Epithelial cell of prostate (primary cell): ENCODE measurements at places on chromosomes 5 and 9.
A peak's percentile ranks its signal among the peaks of the same experiment; 100 is the strongest.

DNA sequence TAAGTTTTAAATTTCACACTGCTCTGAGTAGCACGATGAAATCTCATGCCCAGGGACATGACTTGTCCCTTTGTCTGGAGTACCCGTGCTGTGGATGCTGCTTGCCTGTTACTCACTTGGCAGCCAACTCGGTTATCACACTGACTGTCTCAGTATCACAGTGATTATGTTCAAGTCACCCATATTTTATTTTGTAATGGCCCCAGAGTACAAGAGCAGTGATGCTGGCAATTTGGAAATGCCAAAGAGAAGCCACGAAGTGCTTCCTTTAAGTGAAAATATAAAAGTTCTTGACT lies 22.8 kb upstream of the SCGB3A2 start:
- DNase-seq: no peak

GRCh38 chr5:151569132-151570046 lies 21.7 kb downstream of the FAT2 start:
- DNase-seq: peak; percentile 88

DNA sequence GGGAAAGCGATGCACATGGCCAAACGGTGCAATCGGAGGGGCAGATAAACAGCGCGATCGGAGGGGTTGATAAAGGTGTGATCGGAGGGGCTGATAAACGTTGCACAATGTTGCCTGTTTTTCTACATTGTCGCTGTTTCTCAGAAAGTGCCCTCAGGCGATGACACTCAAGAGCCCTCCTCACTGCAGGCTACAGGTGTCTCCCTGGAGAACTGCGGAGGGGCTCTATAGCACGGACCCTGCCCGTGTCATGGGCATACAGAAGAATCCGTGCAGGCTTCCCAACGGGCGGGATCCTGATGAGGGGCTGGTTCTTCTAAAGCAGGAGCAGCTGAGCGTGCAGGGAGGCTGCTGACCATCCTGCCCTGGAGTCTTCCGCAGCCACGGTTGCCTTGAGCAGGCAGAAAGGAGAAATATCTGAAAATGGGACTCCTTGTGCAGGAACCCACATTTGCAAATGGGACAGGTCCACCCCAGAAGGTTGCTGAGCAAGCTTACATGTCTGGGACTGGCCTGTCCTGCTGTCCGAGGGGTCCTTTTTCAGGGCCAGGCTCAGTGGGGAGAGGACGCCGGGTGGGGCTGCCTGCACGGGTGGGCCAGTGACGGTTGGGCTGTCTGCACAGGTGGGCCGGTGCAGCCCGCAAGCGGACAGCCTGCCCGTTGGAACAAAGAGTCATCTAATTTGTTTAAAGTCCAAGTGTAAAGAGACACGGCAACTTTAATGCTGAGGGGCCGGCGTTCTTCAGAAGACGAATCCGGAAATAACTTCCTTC lies 25.1 kb upstream of the LPCAT1 start:
- no peak for DNase-seq

- DNase-seq: no peak
These were observed 36.4 kb downstream of the MTX3 start for GRCh38 chr5:79954620-79955019.

DNA sequence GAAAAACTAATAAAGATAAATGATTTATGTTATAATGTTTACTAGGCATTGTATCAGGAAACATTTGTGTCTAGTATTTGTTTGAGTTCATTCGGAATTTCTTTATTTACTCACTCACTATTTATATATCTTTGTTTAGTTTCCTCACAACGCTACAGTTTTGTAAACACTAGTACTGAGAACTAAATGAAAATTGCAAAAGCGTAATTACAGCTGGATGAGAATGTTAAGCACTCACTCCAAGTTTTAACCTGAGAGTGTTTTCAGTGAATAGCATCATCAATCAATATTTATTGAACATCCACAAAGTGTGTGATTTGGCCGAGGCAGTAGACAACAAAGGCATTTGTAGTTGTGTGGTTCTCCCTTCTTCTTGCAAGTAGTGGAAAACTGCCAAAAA lies 969.6 kb upstream of the DMAC1 start:
- no peak for DNase-seq

GRCh38 chr9:92100237-92100911 lies 14.8 kb downstream of the SPTLC1 start:
- peak; percentile 34 for DNase-seq

DNA sequence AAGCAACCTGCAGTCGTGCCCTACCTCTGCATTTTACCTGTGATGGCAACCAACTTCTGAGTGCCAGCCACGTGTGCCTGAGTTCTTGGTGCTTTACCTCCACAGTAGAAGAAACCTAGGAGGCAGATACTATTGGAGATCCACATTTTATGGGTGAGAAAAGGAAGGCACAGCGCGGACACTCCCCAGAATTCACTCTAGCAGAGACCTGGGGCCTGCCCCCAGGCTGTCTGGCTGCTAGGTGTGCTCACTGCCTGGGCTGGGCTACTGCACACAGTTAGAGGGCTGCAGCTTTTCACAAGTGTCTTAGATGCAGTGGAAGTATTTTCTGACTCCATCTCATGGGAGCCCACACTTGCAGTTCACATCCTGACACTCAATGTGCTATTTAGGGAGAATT lies 598.8 kb upstream of the ADAMTS16 start:
- no peak for DNase-seq

- no peak for DNase-seq
These were observed 9.9 kb upstream of the PLEKHG4B start for GRCh38 chr5:82097-82496.

DNA sequence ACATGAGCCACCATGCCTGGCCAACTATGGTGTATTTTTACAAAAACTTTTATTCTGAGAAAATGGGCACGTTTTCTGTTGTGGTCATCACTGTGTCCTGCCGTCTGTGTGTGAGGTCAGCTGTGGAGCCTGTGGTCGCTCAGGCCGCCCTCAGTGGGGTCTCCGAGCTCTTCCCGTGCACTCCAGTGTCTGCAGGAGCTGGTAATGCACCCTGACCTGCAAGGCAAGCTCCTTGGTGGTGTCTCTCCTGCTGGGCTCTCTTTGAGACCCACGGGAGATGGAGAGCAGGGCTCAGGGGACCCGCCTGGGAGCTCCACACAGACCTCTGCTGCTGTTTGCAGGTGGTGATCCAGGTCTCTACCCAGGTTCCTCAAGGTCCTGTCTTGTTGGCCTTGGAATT lies 9.6 kb upstream of the AHRR start:
- DNase-seq: no peak

DNA sequence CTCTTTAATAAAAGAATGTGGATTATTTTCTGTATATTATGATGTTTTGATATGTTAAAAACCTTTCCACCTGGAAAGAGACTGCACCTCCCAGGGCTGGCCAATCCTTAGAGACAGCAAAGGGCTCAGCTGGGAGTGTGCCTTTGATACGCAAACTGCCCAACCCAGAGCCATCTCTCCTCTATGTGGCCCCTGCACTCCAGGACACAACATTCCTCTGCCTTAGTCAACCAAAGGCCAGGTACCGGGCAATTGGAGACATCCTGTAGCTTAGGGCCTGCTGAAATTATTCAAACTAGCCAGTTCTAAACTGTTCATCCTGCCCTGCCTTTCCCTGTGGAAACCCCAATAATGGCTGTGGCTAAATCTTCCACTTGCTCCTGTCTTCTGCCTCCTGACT lies 5.0 kb upstream of the HSPB3 start:
- DNase-seq: no peak

GRCh38 chr5:77840930-77841329 lies 64.8 kb upstream of the TBCA start:
- no peak for DNase-seq

- DNase-seq: no peak
These were observed 92.0 kb downstream of the AMBP start for GRCh38 chr9:113985968-113986585.

DNA sequence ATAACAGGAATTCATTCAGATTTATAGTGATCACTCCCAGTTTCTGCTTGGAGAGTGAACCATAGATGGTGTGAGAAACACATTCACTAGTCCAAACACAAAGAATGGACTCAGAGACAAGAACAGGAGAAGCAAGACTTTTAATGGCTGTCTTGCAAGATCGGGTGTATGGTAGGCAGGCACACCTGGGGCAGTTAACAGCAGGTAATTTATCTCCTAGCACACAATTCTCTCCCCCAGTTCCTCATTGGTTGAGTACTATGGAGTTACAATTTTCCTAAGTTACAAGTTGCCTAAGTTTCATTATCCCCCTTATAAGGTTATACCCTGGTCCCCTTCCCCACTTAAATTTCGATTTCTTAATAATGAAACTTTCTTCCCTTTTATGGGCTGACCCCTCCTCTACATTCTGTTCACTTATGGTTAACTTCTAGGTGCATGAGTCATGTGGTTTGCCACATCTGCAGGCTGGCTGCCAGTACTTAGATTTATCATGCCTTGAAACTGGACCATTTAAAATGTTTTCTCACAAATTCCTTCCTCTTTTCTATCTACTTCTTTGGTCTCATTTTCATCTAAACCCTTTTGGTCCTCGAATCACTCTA lies 623.3 kb downstream of the HINT1 start:
- no peak for DNase-seq

GRCh38 chr9:130823435-130823834 lies 11.6 kb upstream of the ABL1 start:
- no peak for DNase-seq

DNA sequence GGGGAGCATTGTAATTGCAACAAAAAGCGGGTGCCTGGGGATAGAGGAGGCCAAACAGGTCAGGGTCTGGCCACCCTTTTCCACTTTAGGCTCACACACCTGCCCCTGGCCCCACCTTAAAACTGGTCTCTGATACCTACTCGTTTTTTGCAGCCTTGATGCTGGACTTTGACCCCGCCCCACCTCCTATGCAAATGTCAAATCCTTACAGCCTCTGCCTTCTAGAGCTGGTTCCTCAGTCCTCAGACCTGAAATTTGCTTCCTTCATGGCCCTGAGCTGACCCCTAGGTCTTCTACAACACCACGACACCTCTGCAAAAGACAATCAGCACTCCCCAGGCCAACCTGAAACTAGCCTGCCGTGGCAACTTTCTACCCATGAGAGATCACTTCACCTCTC lies 37.7 kb downstream of the SMIM23 start:
- DNase-seq: no peak

GRCh38 chr5:181069767-181070491 lies 29.9 kb downstream of the BTNL9 start:
- DNase-seq: no peak

GRCh38 chr5:154179846-154180710 lies 10.5 kb upstream of the GALNT10 start:
- peak; percentile 14 for DNase-seq

DNA sequence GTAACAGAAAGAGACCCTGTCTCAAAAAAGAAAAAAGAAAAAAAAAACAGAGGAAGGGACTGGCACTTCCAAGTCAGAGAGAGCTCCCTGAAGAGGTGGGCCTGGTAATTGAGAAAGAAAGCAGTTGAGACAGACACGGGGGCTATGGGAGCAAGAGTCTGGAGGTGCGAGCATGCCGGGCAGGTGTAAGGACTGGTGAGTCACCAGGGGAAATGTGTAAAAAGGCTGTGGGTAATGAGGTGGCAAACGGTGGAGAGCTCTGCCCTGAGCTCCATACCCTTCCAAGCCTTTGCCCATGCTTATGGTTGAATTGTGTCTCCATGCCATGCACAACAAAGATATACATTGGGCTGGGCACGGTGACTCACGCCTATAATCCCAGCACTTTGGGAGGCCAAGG lies 18.0 kb upstream of the JADE2 start:
- no peak for DNase-seq

- DNase-seq: no peak
These were observed 1.7 kb downstream of the SH3PXD2B start for GRCh38 chr5:172452398-172453205.

- DNase-seq: no peak
These were observed 335.6 kb downstream of the ZNF608 start for GRCh38 chr5:124410539-124411488.

DNA sequence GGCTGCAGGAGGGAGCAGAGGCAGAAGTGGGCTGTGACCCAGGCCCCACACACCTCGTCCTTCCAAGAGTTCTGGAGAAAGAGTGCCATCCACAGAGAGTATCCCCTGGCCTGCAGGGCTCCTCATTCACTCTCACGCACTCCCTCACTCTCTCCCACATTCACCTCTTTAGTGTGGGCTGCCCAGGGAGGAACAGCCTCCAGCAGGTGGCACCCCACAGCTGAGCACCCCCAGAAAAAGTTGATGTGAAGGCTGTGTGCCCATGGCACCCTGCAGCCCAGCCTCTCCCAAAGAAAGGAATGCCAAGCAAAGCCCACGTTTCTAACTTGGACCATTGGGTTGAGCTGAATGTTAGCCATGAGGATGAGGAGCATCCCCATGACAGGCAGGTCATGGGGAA lies 4.5 kb upstream of the SHC3 start:
- DNase-seq: no peak

DNA sequence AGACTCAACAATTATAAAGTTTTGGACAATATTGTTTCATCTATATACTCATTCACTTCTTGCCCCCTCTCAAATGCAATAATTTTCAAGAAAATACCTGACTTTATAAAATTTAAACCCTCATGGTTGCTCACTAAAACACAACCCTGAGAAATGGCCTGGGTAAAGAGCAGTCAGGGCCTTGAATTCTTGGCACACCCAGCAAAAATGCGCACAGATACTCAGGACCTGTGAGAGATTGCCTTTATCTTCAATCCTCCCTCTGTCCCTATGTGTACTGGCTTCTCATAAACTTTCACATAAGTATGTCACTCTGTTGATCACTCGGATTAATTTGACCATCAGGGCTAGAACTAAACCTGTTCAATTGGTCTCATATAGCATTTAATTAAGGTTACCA lies 12.8 kb upstream of the ACO1 start:
- no peak for DNase-seq

- DNase-seq: no peak
These were observed 43.5 kb downstream of the COL23A1 start for GRCh38 chr5:178546675-178547033.

DNA sequence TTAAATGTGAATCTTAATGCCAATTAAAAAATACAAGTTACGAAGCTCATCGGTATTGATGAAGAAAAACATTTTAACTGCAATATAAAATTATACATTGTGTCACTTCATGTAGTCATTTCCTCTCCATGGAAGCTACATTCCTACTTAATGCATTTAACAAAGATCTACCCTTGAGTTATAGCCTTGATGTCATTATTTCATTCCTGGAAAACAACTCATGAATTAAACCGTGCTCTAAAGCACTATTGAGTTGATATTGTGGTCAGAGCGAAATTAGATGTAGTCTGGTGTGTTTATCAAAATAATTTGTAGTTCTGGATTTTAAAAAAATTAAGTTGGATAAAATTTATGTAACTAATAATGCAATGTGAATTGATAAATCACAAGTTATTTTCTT lies 11.1 kb downstream of the C5orf47 start:
- DNase-seq: no peak
